ENCODE measurements at places on chromosomes 5 and 9.
A peak's percentile ranks its signal among the peaks of the same experiment; 100 is the strongest.

DNA sequence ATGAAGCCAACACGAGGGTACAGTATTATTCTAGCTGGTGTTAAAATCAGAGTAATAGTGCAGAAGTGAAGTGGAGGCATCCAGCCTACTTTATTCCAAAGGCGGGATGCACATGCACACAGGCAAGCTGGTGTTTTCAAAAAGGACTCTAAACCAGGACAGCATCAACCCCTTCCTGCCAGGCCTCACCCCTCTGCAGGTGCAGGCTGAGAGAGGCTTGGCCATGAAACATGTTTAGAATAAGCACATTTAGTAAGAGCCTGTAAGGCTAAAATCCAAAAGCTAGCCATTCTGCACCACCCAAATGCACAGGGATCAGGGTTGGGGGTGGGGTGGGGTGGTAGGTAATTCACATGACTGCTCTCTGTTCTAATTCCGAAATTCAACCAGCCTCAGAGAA is 71.2 kb downstream of the SHC3 start:
- no peak for DNase-seq

- DNase-seq: peak; percentile 28
Measured at GRCh38 chr9:93136011-93136440, 2.0 kb upstream of the NINJ1 start.

- DNase-seq: no peak
Measured at GRCh38 chr9:93949694-93950449, 5.3 kb downstream of the BARX1 start.

DNA sequence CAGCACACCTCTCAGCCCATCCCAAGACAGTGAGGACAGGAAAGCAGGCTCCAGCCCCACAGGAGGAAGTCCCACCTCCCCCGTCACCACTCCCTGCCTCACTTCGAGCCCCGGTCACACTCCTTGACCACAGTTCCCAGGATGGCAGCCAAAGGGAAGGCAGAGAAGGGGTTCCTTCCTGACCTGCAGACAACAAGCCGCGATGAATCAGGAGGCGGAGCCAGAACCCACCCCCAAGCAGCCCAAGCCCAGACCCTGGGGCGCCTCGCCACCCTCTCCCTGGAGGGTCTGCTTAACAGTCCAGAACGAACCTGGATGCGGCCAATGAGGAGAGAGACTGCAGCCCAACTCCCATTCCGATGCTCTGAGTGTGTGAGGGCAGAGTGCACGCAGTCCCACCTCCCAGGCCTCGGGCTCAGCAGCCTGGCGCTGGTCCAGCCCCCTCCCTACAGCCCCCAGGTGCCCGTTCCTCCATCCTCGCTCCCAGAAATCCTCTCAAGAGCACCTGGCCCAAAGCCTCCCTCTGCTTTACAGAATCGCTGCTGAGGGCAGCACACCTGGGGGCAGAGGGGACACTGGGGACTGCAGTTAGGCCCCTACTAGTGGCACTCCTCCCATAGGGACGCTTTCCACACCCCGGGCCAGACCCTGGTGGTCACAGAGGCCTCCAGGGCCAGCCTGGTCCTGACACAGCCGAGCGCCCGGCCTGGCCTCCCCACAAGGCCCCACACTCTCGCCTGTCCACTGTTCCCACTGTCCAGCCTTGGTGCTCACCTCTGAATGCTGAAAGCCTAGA is 69.6 kb upstream of the LRRTM2 start:
- DNase-seq: no peak

- DNase-seq: no peak
Measured at GRCh38 chr5:112475747-112476365, 56.8 kb upstream of the EPB41L4A start.

DNA sequence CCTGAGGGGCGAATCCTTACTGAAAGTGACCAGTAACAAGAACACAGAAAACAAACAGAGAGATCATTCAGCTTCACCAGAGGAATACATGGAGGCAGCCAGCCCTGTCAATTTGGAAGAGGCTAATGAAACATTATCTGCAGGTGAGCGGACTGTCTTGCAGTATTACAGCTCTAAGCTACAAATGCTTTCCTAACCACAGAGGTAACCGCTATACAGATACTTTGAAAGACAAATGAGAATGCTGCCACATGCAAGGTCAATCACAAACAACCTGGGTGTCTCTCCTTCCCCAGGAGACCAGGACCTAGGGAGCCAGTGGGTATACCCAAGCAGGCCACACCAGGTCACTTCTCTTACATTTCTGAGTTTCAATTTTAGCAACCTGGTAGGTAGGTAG is 30.2 kb downstream of the EFNA5 start:
- peak; percentile 92 for DNase-seq

- no peak for DNase-seq
Measured at GRCh38 chr9:98485706-98486105, 223.0 kb downstream of the GABBR2 start.

DNA sequence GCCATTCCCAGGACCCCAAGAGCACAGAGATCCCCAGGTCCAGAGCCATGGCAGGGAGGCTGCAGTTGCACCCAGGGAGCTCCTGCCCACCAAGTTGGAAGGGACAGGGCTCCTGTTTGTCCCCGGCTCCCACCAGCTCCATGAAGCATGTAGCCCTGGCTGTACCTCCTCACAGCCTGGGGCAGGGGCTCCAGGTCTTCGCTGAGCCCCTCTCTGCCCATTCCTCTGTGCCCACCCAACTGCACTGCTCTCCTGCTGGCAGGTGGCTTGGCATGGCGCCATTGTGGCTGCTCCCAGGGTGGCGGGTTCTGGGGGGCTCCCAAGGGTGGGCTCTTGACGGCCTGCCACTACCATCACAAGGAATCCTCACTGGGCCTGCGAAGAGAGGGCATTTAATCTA is 197.5 kb upstream of the DAB2 start:
- no peak for DNase-seq

GRCh38 chr5:105954341-105954740 is 1716.4 kb downstream of the EFNA5 start:
- DNase-seq: no peak

- DNase-seq: no peak
Measured at GRCh38 chr9:16619914-16620520, 250.5 kb downstream of the BNC2 start.

GRCh38 chr5:54450542-54450941 is 5.0 kb upstream of the HSPB3 start:
- DNase-seq: no peak

GRCh38 chr9:137313956-137314560 is 12.0 kb upstream of the NRARP start:
- no peak for DNase-seq

- DNase-seq: no peak
Measured at GRCh38 chr5:132291026-132291425, 3.2 kb upstream of the SLC22A4 start.

DNA sequence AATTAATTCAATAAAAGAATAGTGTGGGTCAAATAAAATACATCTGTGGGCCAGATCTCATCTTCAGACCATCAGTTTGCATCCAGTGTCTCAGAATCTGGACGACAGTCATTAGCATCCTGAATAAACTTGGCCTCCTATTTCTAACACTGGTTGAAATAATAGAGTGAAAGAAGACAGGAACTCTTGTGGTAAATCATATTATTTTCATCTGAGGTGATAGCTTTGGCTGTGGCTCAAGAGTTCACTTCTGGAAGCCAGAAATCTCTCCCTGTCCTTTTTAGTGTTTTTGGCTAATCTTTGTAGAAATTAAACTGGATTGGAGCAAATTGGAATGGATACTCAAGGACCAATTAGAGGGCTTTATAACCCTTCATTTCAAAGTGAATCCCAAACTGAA is 63.4 kb upstream of the HMHB1 start:
- DNase-seq: no peak

DNA sequence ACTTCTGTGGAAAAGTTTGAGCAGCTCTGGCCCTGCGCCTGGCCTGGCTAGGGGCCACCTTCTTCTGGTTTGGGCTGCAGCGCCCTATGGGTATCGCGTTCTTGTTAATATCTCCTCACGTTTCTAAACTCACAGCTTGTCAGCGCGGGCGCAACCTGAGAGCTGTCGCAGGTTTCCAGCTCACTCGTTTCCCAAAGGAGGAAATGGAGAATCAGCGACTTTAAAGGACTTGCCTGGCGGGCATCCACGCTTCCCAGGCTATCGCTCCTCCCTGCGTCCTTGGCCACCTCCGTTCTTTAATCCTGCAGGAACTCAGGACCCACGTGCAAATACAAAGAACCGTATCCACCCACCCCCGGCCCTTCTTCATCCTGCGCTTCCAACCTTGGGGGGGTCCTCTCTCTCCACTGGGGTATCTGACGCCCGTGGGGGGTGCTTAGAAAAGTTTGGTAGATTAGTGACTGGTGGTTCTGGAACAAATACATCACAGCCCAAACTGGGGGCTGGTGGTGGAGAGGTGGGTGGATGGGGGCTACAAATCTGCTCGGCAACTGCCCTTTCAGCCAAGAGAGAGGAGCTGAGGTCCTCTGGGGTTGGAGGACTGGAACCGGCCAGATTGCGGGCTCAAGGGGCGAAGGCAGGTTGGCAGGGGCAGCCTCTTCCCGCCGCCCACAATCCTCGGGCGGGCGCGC is 578 bp upstream of the PSAT1 start:
- DNase-seq: peak; percentile 28

DNA sequence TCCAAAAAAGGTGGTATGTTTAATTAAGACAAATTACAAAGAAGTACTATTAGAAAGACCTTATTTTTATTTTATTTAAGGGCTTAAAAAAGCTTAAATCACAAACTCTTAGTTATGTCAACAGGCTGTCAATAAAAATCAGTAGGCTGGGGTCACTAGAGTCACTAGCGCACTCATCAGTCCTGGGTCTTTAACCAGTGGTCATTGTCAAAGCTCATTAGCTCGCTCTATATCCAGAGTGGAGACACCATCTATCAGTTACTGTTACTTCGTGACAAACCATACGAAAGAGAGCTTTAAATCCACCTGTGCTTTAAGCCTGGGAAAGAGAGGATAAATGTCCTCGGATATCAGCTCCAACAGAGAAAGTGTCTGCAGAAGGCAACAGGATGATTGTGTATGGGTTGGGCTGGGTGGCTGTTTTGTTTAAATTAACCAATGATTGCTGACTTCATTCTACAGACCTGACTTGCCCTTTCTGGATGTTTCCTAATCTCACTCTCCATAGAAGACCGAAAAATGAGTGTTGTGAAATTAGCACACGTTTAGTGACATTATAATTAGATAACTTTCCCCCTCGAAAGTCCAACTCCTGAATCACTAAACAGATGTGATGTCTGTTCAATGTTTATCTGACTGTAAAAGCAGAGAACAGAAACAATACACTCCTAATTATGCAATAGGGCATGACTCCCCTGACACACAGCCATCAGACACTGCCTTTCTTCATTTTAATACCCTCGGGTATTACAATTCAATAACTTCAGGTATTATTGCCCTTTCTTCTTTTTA is 123.6 kb upstream of the TNPO1 start:
- DNase-seq: no peak

DNA sequence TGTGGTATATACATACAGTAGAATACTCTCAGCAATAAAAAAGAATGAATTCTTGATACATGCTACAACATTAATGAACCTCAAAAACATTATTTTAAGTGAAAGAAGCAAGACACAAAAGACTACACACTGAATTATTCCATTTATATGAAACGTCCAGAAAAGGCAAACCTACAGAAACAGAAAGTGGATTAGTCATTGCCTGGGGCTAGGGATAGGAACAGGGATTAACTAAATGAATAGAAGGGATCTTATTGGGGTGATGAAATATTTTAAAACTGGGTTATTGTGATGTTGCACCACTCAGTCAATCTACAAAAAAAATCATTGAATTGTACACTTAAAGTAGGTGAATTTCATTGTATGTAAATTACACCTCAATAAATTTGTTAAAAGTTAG is 326.7 kb downstream of the PIK3R1 start:
- DNase-seq: no peak

DNA sequence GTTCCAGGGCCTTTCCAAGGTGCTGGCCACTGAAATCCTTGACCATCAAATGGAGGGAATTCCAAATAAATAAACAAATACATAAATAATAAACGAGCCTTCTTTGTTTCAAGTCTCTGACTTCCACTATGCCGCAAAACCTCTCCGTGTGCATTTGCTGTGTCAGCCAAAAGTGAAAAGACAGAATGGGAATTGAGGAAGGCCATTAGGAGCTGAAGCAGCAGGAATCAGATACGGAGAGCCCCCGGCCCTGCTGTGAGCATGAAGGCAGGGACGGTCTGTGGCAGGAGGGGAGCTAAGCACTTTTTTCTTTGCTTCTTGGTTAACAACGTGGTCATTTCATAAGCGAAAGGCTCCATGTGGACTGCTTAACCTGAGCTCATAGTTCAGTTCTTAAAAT is 26.1 kb downstream of the PLPPR1 start:
- DNase-seq: no peak

GRCh38 chr5:67066815-67067214 is 129.8 kb downstream of the CD180 start:
- no peak for DNase-seq

GRCh38 chr9:103789686-103790085 is 304.4 kb upstream of the SMC2 start:
- DNase-seq: no peak
